ENCODE measurements at places on chromosomes 2 and 18.

GRCh38 chr2:118903551-118904479, 38.2 kb upstream of the MARCO start:
- DNase-seq = no peak

DNA sequence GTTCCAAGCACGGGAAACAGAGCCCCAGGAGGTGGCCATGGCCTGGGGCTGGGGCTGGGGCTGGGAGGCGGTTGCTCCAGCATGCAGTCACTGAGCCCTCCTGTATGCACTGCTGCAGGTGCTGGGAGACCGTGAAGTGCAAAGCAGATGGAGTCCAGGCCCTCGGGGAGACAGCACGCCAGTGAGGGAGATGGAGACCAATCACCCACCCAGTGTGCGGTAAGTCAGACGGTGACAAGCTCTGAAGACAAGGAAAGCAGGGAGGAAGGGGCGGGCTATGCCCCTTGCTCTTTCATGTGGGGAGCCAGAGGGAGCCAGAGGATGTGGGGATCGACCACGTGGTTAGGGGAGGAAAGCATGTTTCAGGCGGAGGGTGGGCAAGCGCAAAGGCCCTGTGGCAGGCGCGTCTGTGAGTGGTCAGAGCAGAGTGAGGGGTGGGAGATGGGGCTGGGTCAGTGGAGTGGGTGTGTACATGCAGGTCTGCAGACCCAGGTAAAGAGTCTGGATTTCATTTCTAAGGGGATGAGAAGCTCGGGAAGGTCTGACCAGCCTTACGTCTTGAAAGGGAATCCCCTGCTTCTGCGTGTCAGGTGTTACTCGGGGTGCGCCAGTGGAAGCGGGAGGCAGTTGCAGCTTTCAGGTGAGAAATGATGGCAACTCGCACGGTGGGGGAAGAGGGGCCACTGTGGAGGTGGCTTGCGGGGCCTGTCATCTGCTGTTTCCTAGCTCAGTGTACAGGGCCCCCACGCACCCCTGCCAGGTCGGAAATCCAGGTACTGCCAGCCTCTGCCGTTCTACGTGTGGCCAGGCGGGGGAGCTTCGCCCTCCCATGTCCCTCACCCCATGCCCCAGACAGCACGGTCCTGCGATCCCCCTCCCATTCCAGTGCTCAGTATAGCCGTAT, 19.4 kb downstream of the RRM2 start:
- DNase-seq = no peak

GRCh38 chr2:152497481-152498052, 162.6 kb downstream of the FMNL2 start:
- DNase-seq = no peak

- no peak for DNase-seq
Observed at GRCh38 chr2:177812713-177813396, 259.7 kb downstream of the PDE11A start.

- DNase-seq = no peak
Observed at GRCh38 chr18:26649193-26649543, 100.8 kb upstream of the KCTD1 start.

DNA sequence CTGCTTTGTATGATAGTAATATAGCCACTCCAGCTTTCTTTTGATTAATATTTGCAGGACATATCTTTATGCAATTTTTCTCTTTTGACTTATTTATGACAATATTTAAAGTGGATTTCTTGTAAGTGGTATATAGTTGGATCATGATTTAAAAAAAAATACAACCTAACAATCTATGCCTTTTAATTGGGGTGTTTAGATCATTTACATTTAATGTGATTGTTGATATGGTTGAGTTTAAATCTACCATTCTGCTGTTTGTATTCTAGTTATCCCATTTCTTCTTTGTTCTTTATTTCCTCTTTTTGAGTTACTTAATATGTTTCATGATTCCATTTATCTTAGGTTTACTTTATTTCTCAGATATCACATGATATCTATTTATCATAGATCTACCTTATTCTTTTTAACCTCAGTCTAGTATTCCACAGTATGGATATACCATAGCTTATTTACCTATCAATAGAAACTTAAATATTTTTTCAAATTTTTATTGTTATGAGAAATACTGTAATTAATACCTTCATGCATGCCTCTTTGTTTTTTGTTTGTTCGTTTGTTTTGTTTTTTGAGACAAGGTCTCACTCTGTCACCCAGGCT, 19.3 kb upstream of the CIB4 start:
- no peak for DNase-seq

DNA sequence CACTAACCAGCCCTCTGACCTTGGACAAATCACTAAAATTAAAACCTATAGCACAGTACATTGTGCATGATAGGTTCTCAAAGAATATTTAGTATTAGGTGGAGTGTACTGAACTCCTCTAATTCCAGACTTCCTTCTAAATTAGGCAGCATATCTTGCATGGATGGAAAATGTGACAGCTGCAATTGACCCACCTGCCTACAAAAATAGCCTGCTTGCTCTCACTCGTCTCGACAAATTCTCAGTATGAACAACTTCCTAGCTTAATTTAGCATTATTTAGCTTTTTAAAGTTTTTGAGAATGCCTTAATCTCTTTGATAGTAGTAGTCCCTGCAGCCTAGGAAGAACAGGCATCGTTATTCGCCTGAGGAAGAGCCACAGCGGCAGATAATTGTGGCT, 482.0 kb downstream of the PIK3C3 start:
- DNase-seq = no peak

- no peak for DNase-seq
Observed at GRCh38 chr2:133841900-133842299, 273.6 kb upstream of the NCKAP5 start.

- DNase-seq = no peak
Observed at GRCh38 chr2:112849956-112850355, 13.4 kb upstream of the IL1B start.

DNA sequence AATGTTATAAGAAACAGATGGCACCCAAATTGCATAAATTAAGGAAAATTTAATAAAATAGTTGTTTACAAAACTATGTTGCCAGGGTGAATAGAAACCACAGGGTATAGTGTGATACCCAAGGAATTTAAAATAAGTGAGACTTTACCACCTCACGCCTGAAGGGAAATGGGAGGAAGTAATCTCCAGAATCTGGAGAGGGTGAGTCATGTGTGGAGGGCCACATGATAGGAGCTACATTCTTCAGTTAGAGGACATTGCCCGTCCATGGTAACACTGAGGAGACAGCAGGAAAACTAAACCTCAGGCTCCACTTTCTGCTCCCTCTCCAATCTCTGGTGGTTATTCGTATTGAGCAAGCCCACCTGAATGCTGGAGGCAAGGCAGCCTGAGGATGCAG, 97.2 kb upstream of the NXPH2 start:
- no peak for DNase-seq

DNA sequence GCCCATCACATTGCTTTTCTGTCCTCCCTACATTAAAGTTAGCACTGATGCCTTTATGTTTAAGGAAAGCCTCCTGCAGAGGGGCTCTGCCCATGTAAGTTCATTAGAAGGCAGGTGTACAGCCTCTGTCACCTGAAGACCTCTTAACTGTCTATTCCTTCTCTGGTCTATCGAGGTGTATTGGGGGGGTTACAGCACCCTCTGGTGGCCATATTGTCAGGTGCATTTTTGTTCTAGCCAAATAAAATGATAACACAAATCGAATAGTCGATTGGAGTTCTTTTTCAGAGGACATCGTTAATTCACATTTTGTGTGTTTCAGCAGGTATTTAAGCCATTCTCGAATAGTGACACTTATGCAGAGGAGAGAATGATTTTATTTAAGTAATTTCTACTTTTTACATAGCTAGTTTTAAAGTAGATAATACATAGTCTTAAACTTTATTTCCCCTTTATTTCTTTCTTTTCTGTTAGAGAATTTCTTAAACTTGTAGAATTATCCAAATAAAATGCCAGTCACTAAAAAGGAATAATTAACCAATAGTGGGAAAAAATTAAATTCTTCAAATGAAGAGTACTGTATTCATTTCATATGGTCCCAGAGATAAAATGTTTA, 136.8 kb downstream of the NEDD4L start:
- DNase-seq = no peak

GRCh38 chr2:239663364-239663924, 262.6 kb upstream of the HDAC4 start:
- DNase-seq = no peak

DNA sequence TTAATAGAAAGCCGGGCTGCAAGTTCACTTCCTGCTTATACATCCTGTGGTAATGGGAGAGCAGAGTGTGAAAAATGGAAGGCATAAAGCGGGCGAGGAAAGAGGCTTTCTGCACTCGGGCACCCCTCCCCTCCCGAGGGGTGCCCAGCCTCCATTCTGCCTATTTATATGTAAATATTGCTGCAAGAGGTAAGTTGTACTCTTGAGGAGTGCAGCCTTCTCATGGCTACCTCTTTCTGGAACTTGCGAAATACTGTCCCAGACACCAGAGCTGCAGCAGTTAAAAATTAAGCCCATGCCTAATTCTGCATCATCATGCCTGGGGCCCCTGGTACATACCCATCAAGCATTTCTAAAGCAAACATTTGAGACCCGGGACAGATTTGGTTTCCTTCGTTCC, 156.0 kb downstream of the GBX2 start:
- DNase-seq = no peak

GRCh38 chr2:216195565-216196029, 86.4 kb downstream of the XRCC5 start:
- DNase-seq = no peak

DNA sequence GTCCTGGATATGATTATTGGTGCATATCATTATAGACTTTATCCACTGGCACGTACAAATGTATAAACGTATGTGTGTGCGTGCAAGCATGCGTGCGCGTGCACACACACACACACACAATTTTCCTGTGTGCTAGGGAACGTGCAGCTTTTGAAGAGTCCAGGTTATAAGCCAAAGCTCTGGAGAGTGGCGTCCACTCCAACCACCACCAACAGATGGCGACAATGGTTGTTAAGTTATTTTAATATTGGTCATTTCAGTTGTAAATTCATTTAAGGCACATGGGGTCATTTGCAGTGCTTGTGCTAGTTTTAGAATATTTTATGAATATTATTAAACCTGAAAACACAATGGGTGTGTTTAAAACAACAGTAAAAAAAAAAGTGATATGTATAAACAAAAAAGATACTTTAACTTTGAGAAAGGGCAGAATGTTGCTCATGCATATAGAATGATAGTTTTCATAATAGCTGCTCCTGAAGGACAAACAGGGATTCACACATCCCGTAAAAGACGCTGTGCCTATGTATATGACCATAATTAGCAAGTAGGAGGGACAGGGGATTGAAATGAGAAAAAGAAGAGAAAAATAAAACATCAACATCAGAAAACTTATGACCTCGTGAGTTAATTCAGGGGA, 124.2 kb upstream of the ITGB6 start:
- DNase-seq = no peak

- no peak for DNase-seq
Observed at GRCh38 chr2:182664212-182664611, 51.8 kb upstream of the DNAJC10 start.

DNA sequence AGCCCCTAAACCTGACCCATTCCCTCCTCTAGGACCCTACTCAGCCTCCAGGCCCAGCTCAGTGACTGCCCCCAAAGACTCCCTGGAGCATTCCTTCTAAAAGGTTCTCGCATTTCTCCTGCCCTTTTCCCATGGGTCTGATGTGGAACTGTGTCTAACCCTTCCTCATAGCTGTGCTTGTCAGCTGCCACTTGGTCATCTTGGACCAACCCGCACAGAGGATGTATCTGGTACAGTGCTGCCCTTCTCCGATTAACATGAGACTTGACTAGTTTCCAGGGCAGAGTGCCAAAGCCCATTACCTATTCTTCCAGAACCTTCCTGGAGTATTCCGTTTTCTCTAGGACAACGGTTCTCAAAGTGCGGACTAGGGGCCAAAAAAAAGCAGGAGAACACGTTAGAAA, 518 bp upstream of the NFU1 start:
- no peak for DNase-seq

DNA sequence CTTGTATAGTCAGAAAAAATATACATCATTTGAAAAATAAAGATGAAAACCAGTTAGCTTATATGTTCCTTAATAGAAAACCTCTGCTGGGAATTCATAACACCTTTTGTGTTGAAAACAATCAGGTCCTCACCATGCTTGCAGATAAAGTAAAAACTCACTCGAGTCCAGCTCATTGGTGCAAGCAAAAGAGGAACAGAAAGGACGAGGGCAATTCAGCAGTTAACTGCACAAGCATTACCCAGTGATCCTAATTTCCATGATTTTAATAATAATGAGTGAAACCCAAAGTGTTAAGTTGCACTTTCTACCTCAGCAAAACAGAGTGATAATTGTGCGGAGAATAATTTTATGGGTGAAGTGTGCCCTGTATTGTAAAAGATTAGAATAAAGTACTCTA, 839.9 kb downstream of the BCL11A start:
- no peak for DNase-seq

DNA sequence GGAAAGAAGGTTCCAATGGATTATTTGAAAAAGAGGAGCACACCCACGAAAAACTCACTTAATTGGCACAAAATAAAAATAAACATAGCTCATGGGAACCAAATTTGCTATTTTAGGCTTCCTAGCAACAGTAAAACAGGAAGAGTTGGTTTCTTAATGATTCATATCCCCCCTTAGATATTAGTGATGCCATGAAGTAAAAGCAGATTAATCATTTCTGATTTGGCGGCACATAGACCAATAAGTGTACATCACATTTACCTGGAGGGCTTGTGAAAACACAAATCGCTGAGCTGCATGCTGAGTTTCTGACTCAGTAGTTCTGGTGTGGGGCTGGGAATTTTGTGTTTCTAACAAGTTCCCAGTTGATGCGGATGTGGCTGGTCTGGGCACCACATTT, 260.4 kb downstream of the SLC4A3 start:
- no peak for DNase-seq

GRCh38 chr18:36808681-36809080, 20.1 kb downstream of the TPGS2 start:
- DNase-seq = no peak

- no peak for DNase-seq
Observed at GRCh38 chr2:126543081-126543480, 112.9 kb upstream of the GYPC start.

DNA sequence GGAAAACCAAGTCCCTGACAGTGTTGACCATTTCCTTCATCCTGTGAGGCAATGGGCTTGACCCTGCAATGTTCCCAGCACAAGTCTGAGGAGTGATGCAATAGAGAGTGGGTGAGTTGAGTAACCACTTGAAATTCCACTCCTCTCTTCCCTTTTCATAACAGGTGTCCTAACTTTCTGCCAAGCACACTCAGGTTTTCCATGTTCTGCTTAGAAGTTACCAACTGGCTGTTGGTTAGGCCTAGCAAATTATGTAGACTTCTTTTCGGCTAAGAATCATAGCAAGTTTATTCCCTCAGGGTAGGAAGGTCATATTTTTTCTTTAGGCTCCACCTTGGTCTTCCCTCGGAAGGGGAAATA, 11.5 kb downstream of the GNLY start:
- DNase-seq = no peak

DNA sequence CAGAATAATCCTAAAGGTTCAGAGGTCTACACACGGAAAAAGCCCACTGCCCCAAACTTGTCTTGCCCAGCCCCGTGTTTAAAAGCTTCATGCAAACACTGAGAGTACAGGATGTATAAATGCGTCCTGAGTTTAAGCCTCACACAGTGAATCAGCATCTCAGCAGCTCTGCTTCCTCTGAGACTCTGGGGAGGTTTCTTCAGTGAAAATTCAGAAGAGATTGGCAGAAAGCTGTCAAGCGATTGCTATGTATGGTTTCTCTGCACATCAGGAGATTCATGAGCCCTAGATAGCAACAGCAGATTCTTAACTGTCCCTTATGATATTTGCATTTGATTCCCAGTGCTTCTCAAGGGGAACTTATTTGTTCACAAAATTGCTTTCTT, 27.1 kb downstream of the CRACDL start:
- DNase-seq = no peak

- no peak for DNase-seq
Observed at GRCh38 chr18:63085611-63086010, 234.0 kb downstream of the BCL2 start.
